T-helper 17 cell (primary cell): ENCODE measurements at places on chromosomes 11 and 22. TPM values are rescaled to one million over a fixed set of nuclear protein-coding genes. Genes with fewer than 3 reads are reported as not detected.

GRCh38 chr11:73325036-73325981 is 17.2 kb downstream of the ARHGEF17 start:
- no peaks in the 10 kb centered on the region for H3K36me3 ChIP-seq
- DNase-seq, result no peak
- H3K4me3 ChIP-seq, result no peak overlapping the region
- peak overlapping the region; percentile 24 for H3K27ac ChIP-seq
- peaks cover 12% of the 10 kb centered on the region for H3K4me1 ChIP-seq

- no peaks in the 10 kb centered on the region for H3K27me3 ChIP-seq
- no peak for DNase-seq
- peaks cover 6% of the 10 kb centered on the region for H3K4me1 ChIP-seq
Measured at GRCh38 chr11:10263929-10264328, 30.1 kb downstream of the SBF2 start.

Gene NLRP14
- not detected for total RNA-seq

- H3K4me1 ChIP-seq, result peaks cover 3% of the 10 kb centered on the region
- H3K27me3 ChIP-seq, result peaks cover 6% of the 10 kb centered on the region
- H3K4me3 ChIP-seq, result no peak overlapping the region
Measured at GRCh38 chr11:123822599-123822998, 16.4 kb upstream of the OR6M1 start.

- no peaks in the 10 kb centered on the region for H3K36me3 ChIP-seq
- H3K27ac ChIP-seq, result no peak overlapping the region
- no peak for DNase-seq
- H3K4me1 ChIP-seq, result no peaks in the 10 kb centered on the region
Measured at GRCh38 chr22:21919526-21920307, 32.9 kb downstream of the PPM1F start.

DNA sequence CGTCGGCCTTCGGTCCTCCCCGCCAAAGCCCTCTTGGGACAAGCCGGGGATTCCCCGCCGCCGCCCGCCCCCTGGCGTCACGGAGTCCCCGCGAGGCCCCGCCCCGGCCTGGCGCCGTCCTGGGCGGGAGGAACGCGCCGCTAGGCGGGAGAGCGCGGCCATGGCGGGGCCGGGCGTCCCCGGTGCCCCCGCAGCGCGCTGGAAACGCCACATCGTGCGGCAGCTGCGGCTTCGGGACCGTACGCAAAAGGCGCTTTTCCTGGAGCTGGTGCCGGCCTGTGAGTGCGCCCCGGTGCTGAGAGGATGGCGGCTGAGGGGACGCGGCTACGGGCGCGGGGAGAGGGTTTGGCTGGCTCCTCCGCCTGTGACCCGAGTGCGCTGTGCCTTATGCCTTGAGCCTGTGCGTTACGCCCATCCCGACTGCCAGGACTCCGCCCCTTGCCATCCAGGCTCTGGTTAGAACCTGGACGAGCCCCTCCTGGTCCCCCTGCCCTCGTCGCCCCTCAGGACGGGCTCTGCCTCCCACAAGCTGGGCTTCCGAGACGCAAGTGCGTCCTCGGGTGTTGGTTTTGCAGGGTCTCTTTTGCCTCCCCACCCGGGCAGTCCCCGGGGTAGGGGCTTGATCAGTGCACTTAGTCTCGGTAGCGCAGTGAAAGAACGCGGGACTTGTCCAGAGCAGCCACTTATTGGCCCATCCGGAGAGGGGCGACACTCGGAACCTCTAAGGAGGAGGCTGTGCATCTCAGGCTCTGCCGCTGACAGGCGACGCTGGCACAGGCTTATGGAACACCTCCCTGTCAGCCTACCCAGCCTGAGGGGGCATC is at the start of gene ATG16L2:
Gene ATG16L2, plus strand, starts transcription at position 126 of the 824 bp plus-strand sequence. Its CDS starts 35 bp downstream, at position 161.
- H3K27ac ChIP-seq, result peak within 1 kb of the TSS; percentile 99
- peaks cover 38% of the 10 kb centered on the region for H3K4me1 ChIP-seq
- H3K27me3 ChIP-seq, result no peaks in the 10 kb centered on the region
- H3K4me3 ChIP-seq, result peak within 1 kb of the TSS; percentile 99

DNA sequence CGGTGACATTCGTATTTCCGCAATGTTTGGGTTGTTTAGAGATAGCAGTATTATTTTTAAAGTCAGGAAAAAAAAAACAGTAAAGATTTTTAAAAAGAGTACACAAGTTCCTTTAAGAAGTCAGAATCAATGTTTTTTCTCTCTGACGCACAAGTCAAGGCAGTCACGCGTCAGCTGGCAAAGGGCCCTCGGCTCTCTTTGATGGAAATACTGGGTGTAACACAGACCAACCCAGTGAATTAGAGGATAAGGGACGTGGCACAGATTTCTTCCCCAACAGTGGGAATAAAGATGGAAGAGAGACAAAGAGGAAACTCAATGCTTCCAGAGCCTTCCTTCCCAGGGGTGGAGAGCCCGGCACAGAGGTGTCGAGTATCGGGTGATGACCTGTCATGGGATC is 13.4 kb downstream of the ASCC2 start:
- H3K27me3 ChIP-seq, result no peaks in the 10 kb centered on the region
- no peak overlapping the region for H3K27ac ChIP-seq
- H3K36me3 ChIP-seq, result peaks cover 8% of the 10 kb centered on the region
- DNase-seq, result no peak
- H3K4me3 ChIP-seq, result no peak overlapping the region

Gene GGTLC3
- total RNA-seq, result not detected

Gene FOLR2
- total RNA-seq, result not detected

DNA sequence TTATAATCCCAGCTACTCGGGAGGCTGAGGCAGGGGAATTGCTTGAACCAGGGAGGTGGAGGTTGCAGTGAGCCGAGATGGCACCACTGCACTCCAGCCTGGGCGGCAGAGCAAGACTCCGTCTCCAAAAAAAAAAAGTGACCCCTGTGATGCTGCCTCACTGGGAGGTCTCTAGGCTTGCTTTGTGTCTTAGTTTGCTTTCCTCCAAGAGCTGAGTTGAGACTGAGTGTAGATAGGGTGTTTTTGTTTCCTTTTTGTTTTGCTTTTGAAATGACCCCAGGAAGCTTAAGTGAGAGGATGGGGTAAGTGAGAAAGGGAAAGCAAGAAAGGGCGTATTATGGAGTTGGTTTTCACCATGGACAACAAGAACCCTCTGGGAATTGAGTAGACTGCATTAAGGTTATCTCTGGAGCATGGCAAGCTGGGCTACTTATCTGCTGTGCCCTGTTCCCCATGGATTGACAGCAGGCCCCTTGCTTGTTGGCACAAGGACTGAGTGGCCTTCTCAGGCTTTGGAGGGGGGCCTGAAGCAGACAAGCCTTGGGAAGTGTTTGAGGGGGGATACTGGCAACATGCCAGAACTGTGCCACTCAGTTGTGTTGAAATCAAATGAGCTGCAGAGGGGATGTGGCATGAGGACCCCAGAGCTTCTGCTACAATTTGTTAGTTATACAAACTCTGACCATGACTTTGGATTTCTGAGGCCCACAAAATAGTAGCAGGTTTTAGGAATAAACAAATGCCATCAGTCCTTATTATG is 300.6 kb upstream of the C11orf87 start:
- no peak overlapping the region for H3K27ac ChIP-seq
- H3K27me3 ChIP-seq, result no peaks in the 10 kb centered on the region
- no peak overlapping the region for H3K4me3 ChIP-seq
- H3K4me1 ChIP-seq, result no peaks in the 10 kb centered on the region
- no peak for DNase-seq
- H3K36me3 ChIP-seq, result no peaks in the 10 kb centered on the region

GRCh38 chr11:43631732-43632131 is 48.8 kb upstream of the HSD17B12 start:
- H3K27ac ChIP-seq, result no peak overlapping the region
- H3K27me3 ChIP-seq, result peaks cover 67% of the 10 kb centered on the region
- no peak overlapping the region for H3K4me3 ChIP-seq
- H3K36me3 ChIP-seq, result no peaks in the 10 kb centered on the region
- H3K4me1 ChIP-seq, result no peaks in the 10 kb centered on the region

Gene CBX7
- 73.9 TPM for total RNA-seq

- H3K27ac ChIP-seq, result no peak overlapping the region
- H3K27me3 ChIP-seq, result no peaks in the 10 kb centered on the region
- no peaks in the 10 kb centered on the region for H3K36me3 ChIP-seq
- DNase-seq, result no peak
- no peak overlapping the region for H3K4me3 ChIP-seq
Measured at GRCh38 chr11:9953994-9954626, 290.2 kb downstream of the SWAP70 start.

- no peaks in the 10 kb centered on the region for H3K36me3 ChIP-seq
- DNase-seq, result no peak
- no peak overlapping the region for H3K4me3 ChIP-seq
- peaks cover 2% of the 10 kb centered on the region for H3K4me1 ChIP-seq
Measured at GRCh38 chr22:19638282-19639015, 75.9 kb upstream of the SEPTIN5 start.

- H3K27me3 ChIP-seq, result peaks cover 7% of the 10 kb centered on the region
- no peak for DNase-seq
- peaks cover 4% of the 10 kb centered on the region for H3K4me1 ChIP-seq
- no peak overlapping the region for H3K27ac ChIP-seq
- no peak overlapping the region for H3K4me3 ChIP-seq
Measured at GRCh38 chr11:124608147-124608546, 3.1 kb upstream of the PANX3 start.

Gene LIF
- 1.8 TPM for total RNA-seq

Gene GLYATL1B
- not detected for total RNA-seq

DNA sequence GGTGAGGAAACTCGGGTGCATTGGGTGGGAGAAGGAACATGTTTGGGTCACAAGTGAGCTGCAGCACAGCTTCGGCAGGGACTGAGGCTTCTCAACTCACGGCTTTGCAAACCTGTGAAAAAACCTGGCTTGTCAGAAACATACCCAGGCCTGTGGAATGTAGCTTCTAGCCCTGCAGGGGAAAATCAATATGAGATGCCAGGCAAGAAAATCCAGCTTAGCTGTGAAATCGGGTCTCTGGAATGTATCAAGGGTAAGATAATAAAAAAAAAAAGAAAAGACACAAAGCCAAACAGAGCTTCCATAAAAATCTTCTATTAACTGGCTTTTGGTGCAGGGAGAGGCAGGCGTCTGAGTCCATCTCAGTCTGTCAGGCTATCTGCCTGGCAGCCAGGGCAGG is 28.5 kb downstream of the UQCR10 start:
- H3K4me1 ChIP-seq, result peaks cover 2% of the 10 kb centered on the region
- H3K4me3 ChIP-seq, result no peak overlapping the region
- H3K27ac ChIP-seq, result no peak overlapping the region
- no peaks in the 10 kb centered on the region for H3K27me3 ChIP-seq

Gene PVALB
- total RNA-seq, result 7.4 TPM

Gene GSTT2
- total RNA-seq, result not detected

DNA sequence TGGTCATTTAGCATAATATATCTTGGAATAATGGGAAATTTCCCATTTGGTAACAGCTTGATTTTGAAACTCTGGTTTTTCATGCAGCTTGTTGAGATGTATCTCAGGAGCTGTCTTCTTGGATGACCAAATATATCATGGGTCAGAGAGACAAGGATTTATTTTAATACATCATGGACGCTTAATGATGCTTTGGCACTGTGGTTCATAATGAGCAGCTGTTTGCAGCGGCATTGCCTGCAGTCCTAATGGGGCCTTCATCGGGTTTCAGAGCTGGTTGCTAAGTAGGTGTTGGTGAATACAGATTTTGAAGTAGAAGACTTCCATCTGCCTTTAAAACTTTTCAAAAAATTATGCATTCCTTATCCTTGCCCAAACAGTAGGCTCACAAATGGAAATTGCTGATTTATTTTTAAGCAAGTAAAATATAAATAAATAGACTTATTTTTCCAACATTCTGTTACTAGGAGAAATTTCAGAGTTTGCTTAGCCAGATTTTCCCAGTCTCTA is 389.5 kb upstream of the FAT3 start:
- H3K4me3 ChIP-seq, result no peak overlapping the region
- no peak overlapping the region for H3K27ac ChIP-seq
- H3K27me3 ChIP-seq, result no peaks in the 10 kb centered on the region
- no peaks in the 10 kb centered on the region for H3K4me1 ChIP-seq

DNA sequence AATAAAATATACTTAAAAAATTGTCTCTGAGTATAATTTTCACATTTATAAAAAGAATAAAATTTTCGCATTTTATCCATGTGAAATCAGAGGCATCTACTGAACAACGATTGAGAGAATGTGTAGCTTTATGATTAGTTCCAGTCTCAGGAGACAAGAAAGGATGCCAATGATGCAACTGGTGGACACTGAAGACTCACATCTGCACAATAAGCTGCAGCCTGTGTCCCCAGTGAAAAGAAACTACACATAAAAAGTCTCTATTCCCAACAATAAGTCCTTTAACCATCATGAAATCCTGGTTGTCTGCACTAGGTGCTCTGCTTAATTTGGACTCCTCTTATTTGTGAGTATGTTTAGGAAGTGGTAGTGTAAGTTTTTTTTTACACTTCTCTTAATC is 22.0 kb downstream of the OR5AS1 start:
- H3K4me1 ChIP-seq, result no peaks in the 10 kb centered on the region
- H3K27me3 ChIP-seq, result no peaks in the 10 kb centered on the region
- no peak for DNase-seq
- no peak overlapping the region for H3K27ac ChIP-seq

GRCh38 chr22:46777609-46777970 is 15.1 kb downstream of the TBC1D22A start:
- DNase-seq, result peak; percentile 27
- H3K4me1 ChIP-seq, result peaks cover 52% of the 10 kb centered on the region
- peak overlapping the region; percentile 87 for H3K4me3 ChIP-seq
- peak overlapping the region; percentile 99 for H3K27ac ChIP-seq

Gene PATE2
- total RNA-seq, result not detected

Gene TCN1
- total RNA-seq, result 0.55 TPM

Gene GAL
- total RNA-seq, result not detected

Gene PAX6
- not detected for total RNA-seq

- no peak overlapping the region for H3K4me3 ChIP-seq
- DNase-seq, result no peak
- H3K27me3 ChIP-seq, result no peaks in the 10 kb centered on the region
- H3K36me3 ChIP-seq, result no peaks in the 10 kb centered on the region
- H3K4me1 ChIP-seq, result no peaks in the 10 kb centered on the region
Measured at GRCh38 chr11:21053466-21053865, 384.1 kb downstream of the NELL1 start.

Gene POU2AF3
- total RNA-seq, result not detected

DNA sequence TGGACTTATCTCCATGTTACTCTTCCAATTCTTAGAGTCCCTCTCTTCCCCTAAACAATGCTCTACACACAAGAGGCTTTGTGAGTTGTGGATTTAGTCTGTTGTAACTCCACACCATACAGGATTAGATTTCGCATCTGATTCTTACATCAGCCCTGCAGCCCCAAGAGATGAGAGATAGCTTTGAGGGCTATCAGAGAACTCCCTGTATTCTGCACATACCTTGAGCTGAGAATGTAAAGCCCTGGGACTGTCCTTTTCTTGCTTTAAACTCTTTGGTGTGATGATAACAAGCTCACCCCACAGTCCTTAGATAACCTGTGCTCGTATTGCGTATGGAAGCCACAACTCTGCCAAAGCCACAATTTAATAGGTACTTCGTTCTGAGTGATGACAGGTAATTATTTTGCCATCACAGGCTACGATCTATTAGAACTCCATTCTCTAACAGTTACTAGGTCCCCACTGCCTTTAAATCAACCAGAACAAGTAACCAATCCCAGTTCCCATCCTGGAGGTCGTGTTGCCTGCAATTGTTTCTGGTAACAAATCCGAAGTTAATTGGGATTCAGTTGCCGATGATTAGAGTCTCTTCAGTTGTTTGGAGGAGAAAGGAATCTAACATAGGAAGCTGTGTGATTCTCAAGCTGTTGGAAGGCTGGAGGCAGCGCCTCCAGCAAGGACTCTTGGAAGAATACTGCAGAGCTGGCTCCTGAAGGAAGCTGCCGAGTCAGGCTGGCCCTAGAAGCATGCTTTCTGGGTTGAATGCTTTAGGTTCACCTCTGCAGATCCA is 1.3 kb upstream of the PARVG start:
- no peaks in the 10 kb centered on the region for H3K36me3 ChIP-seq
- H3K4me1 ChIP-seq, result peaks cover 17% of the 10 kb centered on the region
- DNase-seq, result no peak
- no peaks in the 10 kb centered on the region for H3K27me3 ChIP-seq

Gene NLRP6
- total RNA-seq, result 3.5 TPM

Gene LMO1
- total RNA-seq, result not detected

Gene MIOX
- not detected for total RNA-seq
